Ascending aorta (tissue), 2 donors: ENCODE measurements at places on chromosomes 5 and 9. TPM values are rescaled to one million over a fixed set of nuclear protein-coding genes. Genes with fewer than 3 reads are reported as not detected.

- no peak overlapping the region for H3K4me3 ChIP-seq
- no peaks in the 10 kb centered on the region for H3K36me3 ChIP-seq
- DNase-seq, result no peak
- no peaks in the 10 kb centered on the region for H3K27me3 ChIP-seq
- H3K27ac ChIP-seq, result no peak overlapping the region
Observed at GRCh38 chr9:68852941-68853340, 147.9 kb downstream of the PIP5K1B start.

DNA sequence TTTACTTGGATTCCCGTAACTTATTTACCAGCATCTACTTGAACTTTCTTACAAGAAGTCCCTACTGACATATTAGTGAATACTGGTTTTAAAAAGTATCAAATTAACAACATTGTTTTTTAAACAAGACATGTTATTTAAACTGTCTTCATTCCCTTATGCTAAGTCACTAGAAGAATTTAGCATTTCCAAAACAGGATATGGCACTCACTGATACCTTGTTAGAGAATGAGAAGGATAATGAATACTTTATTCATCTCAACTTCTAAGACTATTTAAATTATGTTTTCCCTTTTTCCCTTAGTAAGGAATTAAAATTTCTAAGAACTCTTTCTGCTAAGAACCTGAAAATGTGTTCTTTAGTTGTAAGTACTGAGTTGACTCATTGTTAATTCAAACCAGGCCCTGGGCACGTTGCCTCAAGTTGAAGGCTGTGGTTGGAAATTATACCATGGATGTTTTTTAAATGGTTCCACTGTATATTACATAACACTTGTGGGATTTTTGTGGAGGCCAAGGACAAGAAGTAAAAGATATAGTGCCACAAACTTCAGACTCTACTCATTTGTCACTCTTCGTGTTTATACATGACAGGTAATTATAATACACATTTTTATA, 219.0 kb upstream of the EDIL3 start:
- H3K4me1 ChIP-seq, result no peaks in the 10 kb centered on the region
- no peak for DNase-seq
- no peaks in the 10 kb centered on the region for H3K36me3 ChIP-seq
- H3K27ac ChIP-seq, result no peak overlapping the region
- no peak overlapping the region for H3K4me3 ChIP-seq
- H3K27me3 ChIP-seq, result no peaks in the 10 kb centered on the region

DNA sequence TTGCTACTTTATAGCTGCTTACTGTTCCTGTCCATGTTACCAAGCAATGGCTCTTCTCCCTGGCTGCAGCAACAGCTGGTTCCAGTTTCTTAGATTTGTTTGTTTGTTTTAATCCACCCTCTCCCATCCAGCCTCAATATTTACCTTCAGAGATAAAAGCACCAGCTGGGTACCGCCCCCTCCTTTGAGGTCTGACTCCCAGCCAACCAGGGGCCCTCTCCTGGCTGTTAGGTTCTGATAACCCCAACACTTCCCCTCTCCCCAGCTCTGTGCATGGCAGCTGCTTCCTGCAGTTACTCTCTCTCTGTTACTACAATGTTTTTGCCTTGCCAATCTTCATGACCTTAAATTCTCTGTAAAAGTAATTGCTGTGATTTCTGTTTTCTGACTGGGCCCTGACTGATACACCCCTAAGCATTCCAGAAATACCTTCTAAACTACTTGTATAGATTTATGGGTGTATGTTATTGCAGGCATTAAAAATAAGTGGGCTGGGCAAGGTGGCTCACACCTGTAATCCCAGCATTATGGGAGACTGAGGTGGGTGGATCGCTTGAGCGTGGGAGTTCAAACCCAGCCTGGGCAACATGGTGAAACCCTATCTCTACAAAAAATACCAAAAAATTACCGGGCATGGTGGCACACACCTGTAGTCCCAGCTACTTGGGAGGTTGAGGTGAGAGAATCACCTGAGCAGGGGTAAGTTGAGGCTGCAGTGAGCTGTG, 2.6 kb upstream of the GCNT1 start:
- H3K27ac ChIP-seq, result no peak overlapping the region
- H3K4me3 ChIP-seq, result no peak overlapping the region
- no peak for DNase-seq
- H3K36me3 ChIP-seq, result no peaks in the 10 kb centered on the region
- H3K4me1 ChIP-seq, result peaks cover 3% of the 10 kb centered on the region

NDST1 gene
- 71.5 TPM for total RNA-seq

DNA sequence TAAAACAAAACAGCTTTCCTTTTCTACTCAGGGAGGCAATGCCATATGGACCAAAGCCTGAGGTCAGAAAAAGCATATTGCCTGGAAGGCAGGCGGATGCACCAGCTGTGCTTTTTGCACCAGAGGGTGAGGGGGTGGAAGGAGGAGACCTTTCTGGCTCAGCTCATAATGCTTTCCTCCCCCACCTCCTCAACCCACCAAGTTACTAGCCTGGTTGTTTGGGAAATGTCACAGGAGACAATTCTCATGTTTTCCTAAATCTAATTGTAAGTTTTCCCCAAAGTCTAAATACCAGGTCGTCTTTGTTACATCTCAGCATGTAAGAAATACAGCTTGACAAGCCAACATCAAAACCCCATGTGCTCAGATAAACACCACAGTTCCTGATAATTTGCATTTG, 72.6 kb upstream of the DMRTA1 start:
- DNase-seq, result no peak
- H3K36me3 ChIP-seq, result no peaks in the 10 kb centered on the region
- H3K4me1 ChIP-seq, result no peaks in the 10 kb centered on the region
- no peaks in the 10 kb centered on the region for H3K27me3 ChIP-seq
- H3K4me3 ChIP-seq, result no peak overlapping the region

DNA sequence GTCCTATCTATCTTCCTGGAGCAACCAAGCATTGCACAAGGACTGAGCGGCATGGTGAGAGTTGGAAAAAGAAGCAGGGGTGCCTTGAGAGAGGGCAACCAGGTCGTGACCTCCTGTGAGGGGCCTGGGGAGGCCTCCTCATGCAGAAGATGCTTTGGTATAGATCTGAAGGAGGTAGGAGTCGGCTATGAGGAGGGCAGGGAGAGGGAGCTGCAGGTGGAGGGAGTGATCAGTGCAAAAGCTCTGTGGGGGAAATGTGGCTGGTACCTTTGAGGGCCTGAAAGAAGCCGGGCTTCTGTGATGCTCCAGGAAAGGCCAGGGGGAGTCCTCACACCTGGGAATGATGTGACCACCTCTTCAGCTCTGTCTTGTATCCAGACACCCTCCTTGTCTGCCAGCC, 3.6 kb upstream of the SLC25A48 start:
- no peak overlapping the region for H3K4me3 ChIP-seq
- no peak for DNase-seq
- H3K36me3 ChIP-seq, result no peaks in the 10 kb centered on the region
- H3K27ac ChIP-seq, result no peak overlapping the region
- no peaks in the 10 kb centered on the region for H3K27me3 ChIP-seq
- no peaks in the 10 kb centered on the region for H3K4me1 ChIP-seq

ZDHHC12 gene
- total RNA-seq, result 49.6 TPM

DNA sequence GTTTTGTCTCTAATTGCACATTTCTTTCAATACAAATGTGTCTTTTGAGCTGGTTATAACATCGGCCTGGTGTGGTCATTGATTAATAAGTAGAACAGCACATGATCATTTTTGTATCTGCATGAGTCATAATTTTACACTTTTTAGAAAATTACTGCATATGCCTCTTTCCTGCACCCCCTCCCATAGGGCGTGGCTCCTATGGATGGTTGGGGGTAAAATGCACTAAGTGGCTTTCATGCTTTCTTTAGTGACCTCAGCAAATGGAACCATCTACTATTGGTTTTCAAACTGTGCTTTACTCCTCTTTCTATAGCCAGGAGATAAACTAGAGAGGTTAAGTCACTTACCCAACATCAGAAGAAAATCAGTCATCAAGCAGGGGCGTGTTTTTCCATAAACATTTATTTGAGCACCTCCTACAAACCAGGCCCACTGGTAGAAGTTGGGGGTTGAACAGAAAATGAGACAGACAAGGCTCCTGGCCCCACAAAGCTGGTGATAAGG, 3.8 kb downstream of the ANXA6 start:
- H3K27me3 ChIP-seq, result no peaks in the 10 kb centered on the region
- peaks cover 49% of the 10 kb centered on the region for H3K4me1 ChIP-seq
- H3K36me3 ChIP-seq, result no peaks in the 10 kb centered on the region
- H3K27ac ChIP-seq, result no peak overlapping the region
- no peak for DNase-seq

DNA sequence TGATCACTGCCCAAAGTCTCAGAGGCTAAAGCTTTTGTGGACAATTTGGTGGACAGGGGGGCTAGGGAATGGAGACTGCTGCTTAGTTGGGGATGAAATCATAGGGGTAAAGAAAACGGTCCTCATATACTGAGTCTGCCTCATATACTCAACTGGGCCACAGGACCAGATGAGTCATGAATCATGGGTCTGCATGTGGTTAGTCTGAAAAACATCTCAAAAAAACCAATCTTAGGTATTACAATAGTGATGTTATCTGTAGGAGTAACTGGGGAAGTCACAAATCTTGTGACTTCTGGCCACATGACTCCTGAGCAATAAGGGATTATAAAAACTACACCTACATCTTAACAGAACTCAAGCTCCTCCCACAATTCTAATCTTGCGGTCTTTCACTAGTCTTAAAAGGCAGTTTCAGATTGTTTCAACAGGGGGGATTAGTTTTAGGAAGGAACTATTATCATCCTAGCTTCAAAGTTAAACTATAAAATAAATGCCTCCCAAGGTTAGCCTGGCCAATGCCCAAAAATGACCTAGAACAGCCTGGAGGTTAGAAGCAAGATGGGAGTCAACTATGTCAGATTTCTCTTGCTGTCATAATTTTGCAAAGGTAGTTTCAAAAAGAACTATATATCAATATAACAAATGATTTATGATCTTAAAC, 17.5 kb downstream of the TMEM161B start:
- no peak overlapping the region for H3K4me3 ChIP-seq
- no peak for DNase-seq
- H3K27me3 ChIP-seq, result no peaks in the 10 kb centered on the region

DNA sequence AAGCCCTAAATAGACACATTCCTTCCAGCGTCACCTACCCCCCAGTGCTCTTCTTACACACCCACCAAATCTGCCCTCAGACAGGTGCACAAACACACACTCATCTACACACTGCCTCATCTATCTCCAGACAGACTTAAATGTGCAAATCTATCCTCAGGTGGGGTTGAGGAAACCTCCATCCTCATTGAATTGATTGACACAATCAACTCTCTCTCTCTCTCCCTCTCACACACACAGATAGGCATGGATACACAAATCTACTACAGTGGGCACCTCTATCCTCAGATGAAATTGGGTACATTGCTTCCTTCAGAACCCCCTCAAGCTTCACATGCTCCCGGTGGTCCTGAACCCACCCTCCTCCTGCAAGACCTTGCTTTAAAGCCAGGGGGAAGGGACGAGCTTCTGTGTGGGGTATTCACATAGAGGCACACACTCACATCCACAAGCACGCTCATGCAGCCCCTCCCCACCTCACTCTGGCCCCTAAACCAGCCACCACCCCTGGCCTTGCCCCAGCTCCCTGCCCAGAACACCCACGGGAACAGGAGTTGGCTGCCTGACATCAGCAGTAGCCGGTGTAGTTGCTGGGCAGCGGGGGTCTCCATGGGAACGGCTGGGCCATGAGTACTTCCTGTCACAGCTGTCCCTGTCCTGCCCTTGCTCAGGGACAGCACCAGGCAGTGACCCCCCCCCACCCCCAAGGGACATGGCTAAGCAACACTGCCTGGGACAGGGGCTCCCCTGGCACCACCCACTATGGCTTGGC, 22.8 kb downstream of the PCDH1 start:
- no peak overlapping the region for H3K27ac ChIP-seq
- DNase-seq, result no peak
- no peak overlapping the region for H3K4me3 ChIP-seq
- H3K36me3 ChIP-seq, result no peaks in the 10 kb centered on the region

DNA sequence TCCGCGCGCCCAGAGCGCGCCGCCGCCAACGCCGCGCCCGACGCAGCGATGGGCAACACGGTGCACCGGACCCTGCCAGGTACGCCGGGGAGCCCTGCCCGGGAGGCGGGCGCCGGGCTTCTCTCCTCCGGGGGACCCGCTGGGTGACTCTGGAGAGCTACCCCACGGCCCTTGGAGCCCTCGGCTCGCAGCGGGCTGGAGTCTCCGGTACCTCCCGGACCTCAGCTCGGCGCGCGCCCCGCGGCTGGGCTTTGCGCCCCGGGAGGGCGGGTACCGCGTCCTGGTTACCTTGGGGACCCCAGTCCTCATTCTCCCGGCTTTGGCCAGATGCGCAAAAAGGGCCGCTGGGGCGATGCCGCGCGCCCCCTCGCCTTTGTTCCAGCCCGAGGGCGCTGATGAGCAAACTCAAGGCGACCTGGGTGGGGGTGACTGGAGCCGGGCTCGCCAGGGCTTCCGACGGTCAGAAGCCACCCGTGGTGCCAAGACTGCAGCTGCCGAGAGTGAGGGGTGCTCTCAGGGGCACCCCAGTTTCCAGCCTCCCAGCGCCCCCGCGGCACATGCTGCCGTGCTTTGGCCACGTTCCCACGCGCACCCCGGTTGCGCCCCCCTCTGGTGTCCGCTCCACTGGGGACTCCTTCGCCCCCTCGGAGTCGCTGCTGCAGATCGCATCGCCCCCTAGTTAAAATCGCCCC, 442 bp downstream of the NEURL1B start:
- H3K27me3 ChIP-seq, result no peaks in the 10 kb centered on the region
- no peaks in the 10 kb centered on the region for H3K36me3 ChIP-seq
- peak overlapping the region; percentile 41 for H3K27ac ChIP-seq
- peaks cover 4% of the 10 kb centered on the region for H3K4me1 ChIP-seq
- H3K4me3 ChIP-seq, result peak overlapping the region; percentile 75

RLN2 gene
- total RNA-seq, result not detected

- H3K27ac ChIP-seq, result no peak overlapping the region
- H3K36me3 ChIP-seq, result no peaks in the 10 kb centered on the region
- H3K4me3 ChIP-seq, result no peak overlapping the region
- no peaks in the 10 kb centered on the region for H3K27me3 ChIP-seq
- no peak for DNase-seq
- H3K4me1 ChIP-seq, result no peaks in the 10 kb centered on the region
Observed at GRCh38 chr5:14920121-14920520, 48.5 kb upstream of the ANKH start.

DNA sequence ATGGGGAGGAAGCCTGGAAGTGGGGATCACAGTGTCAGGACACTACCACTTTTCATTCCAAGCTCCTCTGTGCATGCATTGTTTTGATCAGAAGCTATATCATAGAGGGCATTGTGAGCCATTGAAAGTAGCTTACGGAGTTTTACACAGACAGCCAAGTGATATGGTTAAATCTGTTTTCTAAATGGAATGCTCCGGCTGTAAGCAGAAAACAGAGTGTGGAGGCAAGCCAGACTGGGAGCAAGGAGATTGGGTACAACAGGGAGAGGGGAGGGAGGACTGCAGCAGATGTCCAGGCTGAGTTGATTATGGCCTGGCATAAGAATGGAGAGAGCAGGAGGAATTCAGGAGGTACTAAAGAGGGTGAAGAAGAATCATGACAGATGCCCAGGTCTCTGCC, 15.5 kb upstream of the SOWAHA start:
- H3K4me3 ChIP-seq, result no peak overlapping the region
- DNase-seq, result no peak
- H3K4me1 ChIP-seq, result no peaks in the 10 kb centered on the region
- H3K27ac ChIP-seq, result no peak overlapping the region
